Panc1 (cell line): ENCODE measurements at places on chromosomes 3 and 15. TPM values are rescaled to one million over a fixed set of nuclear protein-coding genes. Genes with fewer than 3 reads are reported as not detected.

DNA sequence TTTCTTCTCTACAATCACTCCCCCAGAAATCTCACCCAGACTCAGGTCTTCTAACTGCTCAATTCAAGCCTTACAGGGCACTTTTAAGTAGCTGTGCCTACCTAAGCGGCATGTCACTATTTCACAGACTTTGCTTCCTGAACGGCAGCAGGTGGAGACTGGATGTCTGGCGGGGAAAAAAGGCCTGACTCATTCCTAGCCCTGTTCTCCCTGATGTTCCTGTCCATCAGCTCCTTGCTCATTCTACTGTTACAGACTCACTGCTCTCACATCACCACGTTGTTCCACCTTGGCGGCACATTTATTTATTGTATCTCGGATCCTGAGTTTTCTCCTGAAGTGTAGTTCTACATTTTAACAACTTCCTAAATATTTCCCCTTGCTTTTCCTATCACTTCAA, 52.6 kb upstream of the ATP11B start:
- H3K36me3 ChIP-seq, result no peaks in the 10 kb centered on the region
- peaks cover 6% of the 10 kb centered on the region; the same call in 1 of the 2 replicates for H3K27me3 ChIP-seq
- no peak overlapping the region for H3K27ac ChIP-seq
- H3K4me3 ChIP-seq, result no peak overlapping the region

DNA sequence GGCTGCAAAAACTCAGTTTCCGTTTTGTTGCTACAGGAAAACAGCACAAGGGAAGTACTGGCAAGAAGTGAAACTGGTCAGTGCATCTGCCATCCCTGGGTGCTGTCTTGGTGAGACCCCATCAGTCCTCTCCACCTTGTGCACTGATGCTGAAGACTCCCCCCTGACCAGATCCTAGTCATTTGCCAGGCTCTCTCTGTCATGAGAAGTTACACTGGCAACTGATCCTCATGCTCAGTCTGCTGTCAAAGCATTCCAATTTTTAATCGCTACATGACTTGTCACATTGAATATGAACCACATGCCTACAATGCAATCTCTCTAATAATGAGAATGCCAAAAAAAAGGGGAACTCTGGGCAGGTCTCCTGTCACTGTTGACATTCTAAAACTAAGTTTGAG, 296.5 kb downstream of the ZIC1 start:
- DNase-seq, result no peak
- no peaks in the 10 kb centered on the region for H3K4me1 ChIP-seq
- H3K27ac ChIP-seq, result no peak overlapping the region

GRCh38 chr15:100588638-100589242, 13.2 kb downstream of the LINS1 start:
- H3K36me3 ChIP-seq, result no peaks in the 10 kb centered on the region
- no peak overlapping the region for H3K27ac ChIP-seq
- no peaks in the 10 kb centered on the region for H3K27me3 ChIP-seq
- DNase-seq, result no peak
- no peaks in the 10 kb centered on the region for H3K4me1 ChIP-seq

IMPG2 gene
- total RNA-seq, result 0.10 TPM

NR2F2 gene
- total RNA-seq, result 53.7 TPM

KBTBD8 gene
- 0.98 TPM for total RNA-seq

GRCh38 chr3:15148614-15149013, 49.7 kb upstream of the RBSN start:
- H3K4me1 ChIP-seq, result no peaks in the 10 kb centered on the region
- no peak for DNase-seq
- no peak overlapping the region for H3K4me3 ChIP-seq
- H3K27me3 ChIP-seq, result peaks cover 24% of the 10 kb centered on the region
- H3K27ac ChIP-seq, result no peak overlapping the region

CP gene
- total RNA-seq, result 5.8 TPM

GRCh38 chr3:126529585-126530170, 5.7 kb downstream of the CHST13 start:
- H3K27ac ChIP-seq, result no peak overlapping the region
- DNase-seq, result no peak
- H3K4me1 ChIP-seq, result no peaks in the 10 kb centered on the region

- H3K27ac ChIP-seq, result no peak overlapping the region
- no peak for DNase-seq
- H3K36me3 ChIP-seq, result no peaks in the 10 kb centered on the region
- H3K4me3 ChIP-seq, result no peak overlapping the region
- H3K4me1 ChIP-seq, result no peaks in the 10 kb centered on the region
- peaks cover 3% of the 10 kb centered on the region; the same call in 1 of the 2 replicates for H3K27me3 ChIP-seq
Observed at GRCh38 chr3:13785351-13785750, 94.5 kb downstream of the WNT7A start.

DNA sequence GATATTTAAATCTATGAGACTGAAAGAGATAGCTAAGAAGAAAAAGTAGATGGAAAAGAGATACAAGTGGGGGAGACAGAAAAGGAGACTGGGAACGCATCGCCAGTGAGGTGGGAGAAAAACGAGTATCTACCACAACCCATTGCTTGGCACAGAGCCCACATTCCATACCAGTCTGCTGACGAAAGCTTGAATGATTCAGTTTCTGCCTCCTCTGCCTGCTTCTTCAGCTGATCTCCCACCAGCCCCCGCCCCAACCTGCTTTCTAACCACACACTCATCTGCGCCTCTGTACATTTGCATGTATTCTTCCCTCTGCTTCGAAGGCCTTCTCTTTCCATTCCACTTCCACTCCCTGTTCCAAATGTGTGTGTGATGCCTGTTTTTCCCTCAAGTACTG, 188.1 kb downstream of the USP13 start:
- H3K27ac ChIP-seq, result no peak overlapping the region
- DNase-seq, result no peak
- no peaks in the 10 kb centered on the region for H3K4me1 ChIP-seq
- no peaks in the 10 kb centered on the region for H3K36me3 ChIP-seq
- no peaks in the 10 kb centered on the region for H3K27me3 ChIP-seq

DNA sequence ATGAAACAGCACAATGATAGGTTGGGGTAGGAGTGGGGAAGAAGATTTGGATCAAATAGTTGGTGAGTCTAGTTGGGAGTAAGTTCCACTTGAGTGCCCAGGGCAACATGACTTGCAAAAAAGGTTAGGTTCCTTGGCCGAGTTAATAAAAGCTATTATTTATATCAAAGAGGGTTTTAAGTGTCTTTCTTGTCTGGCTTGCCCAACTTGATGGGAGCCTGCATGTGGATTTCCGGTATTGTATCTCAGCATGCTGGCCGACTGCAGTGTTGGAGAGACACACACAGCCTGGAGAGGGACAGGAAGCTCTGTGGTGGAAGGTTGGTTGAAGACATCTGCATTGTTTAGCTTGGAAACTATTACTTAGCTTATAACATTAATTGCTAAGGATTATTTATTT, 449.5 kb upstream of the TBL1XR1 start:
- no peaks in the 10 kb centered on the region for H3K36me3 ChIP-seq
- peak overlapping the region; percentile 5; the same call in 1 of the 2 replicates for H3K27ac ChIP-seq
- no peaks in the 10 kb centered on the region; the same call in 1 of the 2 replicates for H3K4me1 ChIP-seq
- no peak for DNase-seq

SLC51A gene
- total RNA-seq, result not detected

GRCh38 chr3:3551981-3552380, 247.2 kb upstream of the LRRN1 start:
- no peaks in the 10 kb centered on the region for H3K36me3 ChIP-seq
- H3K27ac ChIP-seq, result no peak overlapping the region
- no peaks in the 10 kb centered on the region for H3K27me3 ChIP-seq
- H3K4me3 ChIP-seq, result no peak overlapping the region
- DNase-seq, result no peak

- DNase-seq, result no peak
- no peaks in the 10 kb centered on the region for H3K36me3 ChIP-seq
- H3K4me1 ChIP-seq, result no peaks in the 10 kb centered on the region
- no peak overlapping the region for H3K4me3 ChIP-seq
Observed at GRCh38 chr15:39542385-39543065, 38.4 kb upstream of the THBS1 start.

DNA sequence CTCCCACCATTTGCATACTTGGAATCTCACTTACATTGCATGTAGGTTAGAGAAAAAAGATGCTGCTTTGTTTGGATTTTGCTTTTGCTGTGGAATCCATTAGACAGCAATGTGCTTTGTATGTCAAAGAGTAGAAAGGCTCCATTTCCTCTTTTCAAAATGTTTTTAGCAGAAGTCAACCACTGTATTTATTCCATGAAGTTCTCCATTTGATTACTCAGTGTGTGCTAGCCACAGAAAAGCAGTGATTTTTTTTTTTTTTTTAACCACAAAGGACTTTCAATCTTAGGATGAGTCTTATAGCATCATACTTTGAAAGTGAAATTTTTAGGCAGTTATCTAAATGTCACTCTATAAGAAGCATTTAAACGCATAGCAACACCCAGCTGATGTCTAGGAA, 285.0 kb upstream of the ADAMTS9 start:
- no peaks in the 10 kb centered on the region for H3K4me1 ChIP-seq
- H3K4me3 ChIP-seq, result no peak overlapping the region
- no peak overlapping the region for H3K27ac ChIP-seq
- H3K36me3 ChIP-seq, result no peaks in the 10 kb centered on the region
- no peak for DNase-seq

TM4SF4 gene
- 0.46 TPM for total RNA-seq

ANKRD63 gene
- 0.72 TPM for total RNA-seq

DNA sequence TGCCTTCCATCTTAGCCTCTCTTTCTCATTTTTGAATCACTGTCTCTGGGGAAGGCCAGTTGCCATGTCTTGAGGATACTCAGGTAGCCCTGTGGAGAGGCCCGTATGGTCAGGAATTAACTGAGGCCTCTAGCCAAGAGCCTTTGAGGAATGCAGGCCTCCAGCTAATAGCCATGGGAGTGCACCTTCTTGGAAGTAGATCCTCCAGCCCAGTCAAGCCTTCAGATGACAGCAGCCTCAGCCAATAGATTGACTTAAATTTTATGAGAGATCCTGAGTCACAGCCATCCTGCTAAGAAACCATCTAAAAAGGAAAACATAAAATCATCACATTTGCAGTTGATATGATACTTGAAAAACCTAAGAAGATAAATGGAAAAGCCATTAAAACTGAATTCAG, 112.5 kb upstream of the BNIP2 start:
- no peaks in the 10 kb centered on the region; the same call in 1 of the 2 replicates for H3K27me3 ChIP-seq
- no peaks in the 10 kb centered on the region for H3K4me1 ChIP-seq
- H3K4me3 ChIP-seq, result no peak overlapping the region
- no peak overlapping the region for H3K27ac ChIP-seq
- no peak for DNase-seq

GRCh38 chr3:156522673-156523072, 32.2 kb downstream of the SSR3 start:
- no peak for DNase-seq
- no peaks in the 10 kb centered on the region for H3K4me1 ChIP-seq
- no peak overlapping the region for H3K27ac ChIP-seq
- no peaks in the 10 kb centered on the region for H3K36me3 ChIP-seq
- no peak overlapping the region for H3K4me3 ChIP-seq
- H3K27me3 ChIP-seq, result peaks cover 10% of the 10 kb centered on the region

DNA sequence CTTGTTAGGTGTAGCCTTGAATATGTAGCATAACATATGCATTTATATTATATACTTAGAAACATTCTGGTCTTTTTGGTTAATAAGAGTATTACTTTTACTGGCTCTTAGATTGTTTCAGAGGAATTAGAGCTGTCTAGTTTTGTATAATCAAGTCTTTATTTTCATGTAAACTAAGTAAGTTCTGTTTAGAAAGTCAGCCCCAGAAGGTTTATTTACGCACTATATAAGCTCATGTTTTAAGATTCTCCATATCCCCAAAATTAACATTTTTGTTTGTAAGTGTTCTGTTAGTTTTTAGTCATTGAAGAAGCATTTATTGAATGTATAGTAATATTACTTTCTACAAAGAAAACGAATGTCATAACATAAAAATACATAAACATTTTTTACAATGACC, 158.1 kb downstream of the HCN4 start:
- H3K36me3 ChIP-seq, result no peaks in the 10 kb centered on the region
- H3K4me3 ChIP-seq, result no peak overlapping the region
- H3K27ac ChIP-seq, result no peak overlapping the region
- H3K4me1 ChIP-seq, result no peaks in the 10 kb centered on the region
- no peaks in the 10 kb centered on the region for H3K27me3 ChIP-seq

GRCh38 chr3:128858167-128858566, 21.3 kb upstream of the ACAD9 start:
- no peak overlapping the region for H3K4me3 ChIP-seq
- no peak for DNase-seq
- H3K27ac ChIP-seq, result no peak overlapping the region
- no peaks in the 10 kb centered on the region for H3K27me3 ChIP-seq
- no peaks in the 10 kb centered on the region for H3K4me1 ChIP-seq
- H3K36me3 ChIP-seq, result no peaks in the 10 kb centered on the region

- H3K4me1 ChIP-seq, result no peaks in the 10 kb centered on the region
- no peaks in the 10 kb centered on the region for H3K36me3 ChIP-seq
- H3K27me3 ChIP-seq, result no peaks in the 10 kb centered on the region
- H3K4me3 ChIP-seq, result no peak overlapping the region
Observed at GRCh38 chr3:163929069-163929652, 1149.1 kb downstream of the SI start.

DNA sequence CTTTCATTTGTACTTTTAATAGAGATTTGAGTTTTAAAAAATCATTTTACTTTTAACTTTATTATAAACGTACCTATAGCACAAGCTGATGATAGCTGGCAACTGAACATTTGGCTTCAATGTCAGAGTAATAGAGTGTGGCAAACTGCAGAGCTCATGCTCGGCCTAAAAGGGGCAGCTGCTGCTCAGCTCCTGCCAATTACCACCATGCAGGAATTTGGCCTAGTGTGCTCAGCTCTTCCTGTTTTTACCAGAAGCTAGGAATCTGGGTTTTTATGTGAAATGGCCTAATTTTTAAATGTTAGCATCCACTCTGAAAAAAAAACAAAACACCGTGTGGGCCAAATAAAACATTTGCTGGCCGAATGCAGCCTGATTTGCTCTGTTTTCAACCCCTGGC, 1.8 kb downstream of the IFT122 start:
- H3K27ac ChIP-seq, result peak overlapping the region; percentile 98; the same call in 1 of the 2 replicates
- peaks cover 14% of the 10 kb centered on the region for H3K36me3 ChIP-seq
- H3K4me1 ChIP-seq, result peaks cover 35% of the 10 kb centered on the region
- peak overlapping the region; percentile 97; the same call in 1 of the 2 replicates for H3K4me3 ChIP-seq

- H3K27me3 ChIP-seq, result no peaks in the 10 kb centered on the region
- DNase-seq, result no peak
- peaks cover 32% of the 10 kb centered on the region for H3K4me1 ChIP-seq
- H3K36me3 ChIP-seq, result no peaks in the 10 kb centered on the region
- no peak overlapping the region for H3K27ac ChIP-seq
Observed at GRCh38 chr3:129619726-129620162, 13.3 kb upstream of the PLXND1 start.

GRCh38 chr3:13587442-13587841, 38.5 kb downstream of the FBLN2 start:
- DNase-seq, result no peak
- no peak overlapping the region for H3K27ac ChIP-seq
- H3K36me3 ChIP-seq, result no peaks in the 10 kb centered on the region
- H3K27me3 ChIP-seq, result no peaks in the 10 kb centered on the region
- H3K4me1 ChIP-seq, result no peaks in the 10 kb centered on the region
- H3K4me3 ChIP-seq, result no peak overlapping the region

- H3K27ac ChIP-seq, result no peak overlapping the region
- H3K36me3 ChIP-seq, result no peaks in the 10 kb centered on the region
- H3K4me1 ChIP-seq, result no peaks in the 10 kb centered on the region
- no peak overlapping the region for H3K4me3 ChIP-seq
- DNase-seq, result peak; percentile 5
- H3K27me3 ChIP-seq, result no peaks in the 10 kb centered on the region
Observed at GRCh38 chr15:89442671-89443307, 53.6 kb downstream of the RHCG start.
